ENCODE measurements at places on chromosomes 2 and 18.

- peak; percentile 32 for DNase-seq
Observed at GRCh38 chr18:1483385-1483784, 578.7 kb downstream of the ADCYAP1 start.

GRCh38 chr18:59783138-59783537, 85.9 kb upstream of the CCBE1 start:
- peak; percentile 59 for DNase-seq

DNA sequence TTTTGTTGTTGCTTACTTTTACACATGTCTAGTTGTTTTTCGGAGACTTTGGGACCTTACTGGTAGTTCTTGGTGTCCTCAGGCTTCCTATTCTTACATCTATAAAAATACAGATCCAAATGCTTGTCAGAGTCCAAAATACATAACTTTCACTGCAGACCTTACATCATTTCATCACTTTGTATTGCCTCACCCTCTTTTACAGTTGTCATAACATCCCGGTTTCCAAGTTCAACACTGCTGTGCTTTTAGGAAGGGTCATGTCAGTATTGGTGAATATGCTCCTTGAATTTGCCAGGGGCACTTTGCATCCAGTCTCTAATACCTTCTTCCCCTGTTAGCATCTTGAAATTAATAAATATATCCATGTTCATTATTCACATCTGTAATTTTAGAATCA, 518.2 kb upstream of the RAB12 start:
- no peak for DNase-seq

DNA sequence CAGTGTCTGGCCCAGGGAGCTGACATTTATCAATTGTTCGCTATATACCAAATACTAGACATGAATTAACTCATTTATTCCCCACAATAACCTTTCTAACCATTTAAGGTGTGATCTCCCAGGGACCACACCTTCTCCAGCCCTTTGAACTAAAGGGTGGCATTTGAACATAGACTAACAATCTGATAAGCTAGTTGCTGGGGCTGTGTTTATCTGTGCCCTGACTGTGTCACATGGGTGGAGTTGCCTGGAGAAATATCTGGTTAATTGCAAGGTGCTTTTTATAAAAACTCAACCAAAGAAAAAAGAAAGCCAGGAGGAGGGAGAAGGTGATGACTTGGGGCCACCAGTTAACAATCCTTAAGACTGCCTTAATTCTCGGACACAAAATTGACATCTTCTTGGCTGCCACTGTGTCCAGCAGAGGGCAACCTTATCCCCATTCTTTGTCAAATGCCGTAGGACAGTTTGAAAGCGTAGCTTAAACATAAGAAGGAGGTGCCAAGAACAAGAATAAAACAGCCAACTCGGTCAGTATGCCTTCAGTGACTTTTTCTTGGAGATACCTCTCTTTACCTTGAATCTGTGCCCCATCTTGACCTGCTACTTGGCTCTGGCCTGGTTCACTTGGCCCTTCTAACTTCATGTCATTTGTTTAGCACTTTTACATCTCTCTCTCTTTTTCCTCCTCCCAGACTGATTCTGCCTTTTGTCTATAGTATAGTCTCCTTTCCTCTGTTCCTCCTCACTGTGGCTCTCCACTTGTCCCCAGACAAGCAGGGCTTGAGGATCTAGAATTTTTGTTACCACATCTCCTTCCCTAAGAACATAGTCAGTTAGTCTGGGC, 183.4 kb downstream of the MYO3B start:
- DNase-seq, result peak; percentile 67

- peak; percentile 79 for DNase-seq
Observed at GRCh38 chr2:239991689-239992314, 33.3 kb downstream of the NDUFA10 start.

DNA sequence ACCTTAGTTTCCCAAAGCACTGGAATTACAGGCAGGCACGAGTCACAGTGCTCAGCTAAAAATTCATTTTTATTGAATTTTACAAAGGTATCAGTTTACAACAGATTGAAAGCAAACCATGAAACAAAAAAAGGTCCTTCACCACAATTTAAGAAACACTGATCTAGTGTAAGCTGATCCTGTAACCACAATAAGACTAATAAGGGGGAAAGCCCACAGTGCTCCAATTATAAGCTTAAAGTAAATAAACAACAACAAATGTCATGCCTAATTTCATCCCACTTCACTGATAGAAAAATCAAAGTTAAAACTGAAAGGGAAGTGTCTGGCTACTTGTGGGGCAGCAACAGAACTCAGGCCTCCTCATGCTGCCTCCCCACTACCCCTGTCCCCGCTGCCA, 49.2 kb downstream of the ICA1L start:
- DNase-seq, result no peak

GRCh38 chr2:236582968-236583367, 13.3 kb downstream of the ACKR3 start:
- no peak for DNase-seq

DNA sequence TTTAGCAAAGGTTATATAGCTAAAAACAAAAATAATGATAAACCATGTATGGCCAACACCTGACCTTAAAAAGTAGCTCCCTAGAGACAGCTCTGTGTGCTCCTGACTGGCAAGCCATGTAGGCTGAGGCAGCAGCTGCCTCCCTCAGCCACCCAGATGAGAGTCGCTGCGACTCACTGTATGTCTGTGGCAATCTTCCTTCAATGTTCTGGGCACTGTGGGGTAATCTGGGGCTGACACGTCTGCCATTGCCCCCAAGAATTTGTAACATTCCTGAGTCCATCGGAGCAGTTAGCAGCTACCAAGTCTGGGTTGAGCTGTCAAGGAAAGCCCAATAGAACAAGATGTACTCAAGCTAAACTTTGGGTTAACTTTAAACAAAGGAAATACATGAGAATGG, 106.4 kb upstream of the DAPL1 start:
- DNase-seq, result peak; percentile 46

DNA sequence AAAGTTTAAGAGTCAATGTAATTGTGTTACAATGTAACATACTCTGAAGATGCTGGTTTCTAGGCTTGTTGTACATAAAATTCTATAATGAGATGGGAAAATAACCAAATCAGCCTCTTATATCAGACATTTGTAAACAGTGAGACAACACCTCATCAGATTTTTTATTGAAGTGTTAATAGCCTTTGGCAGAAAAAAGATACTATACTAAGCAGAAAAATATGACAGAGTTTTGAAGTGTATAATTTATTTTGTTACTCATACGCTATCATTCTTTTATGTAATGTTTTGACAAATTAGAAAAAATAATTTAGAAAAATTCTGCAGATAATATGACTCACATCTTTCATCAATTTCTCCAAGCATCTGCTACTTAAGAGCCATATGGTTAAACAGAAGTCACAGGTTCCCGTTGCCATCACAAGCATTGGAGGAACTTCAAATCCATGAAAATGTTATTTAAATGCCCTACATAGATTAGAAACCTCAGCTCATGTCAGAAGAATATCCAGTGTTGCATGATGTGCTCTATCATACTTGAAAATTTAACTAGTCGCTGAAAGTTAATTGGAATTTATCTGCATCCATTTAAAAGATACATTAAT, 535.4 kb downstream of the LRP1B start:
- DNase-seq, result no peak

DNA sequence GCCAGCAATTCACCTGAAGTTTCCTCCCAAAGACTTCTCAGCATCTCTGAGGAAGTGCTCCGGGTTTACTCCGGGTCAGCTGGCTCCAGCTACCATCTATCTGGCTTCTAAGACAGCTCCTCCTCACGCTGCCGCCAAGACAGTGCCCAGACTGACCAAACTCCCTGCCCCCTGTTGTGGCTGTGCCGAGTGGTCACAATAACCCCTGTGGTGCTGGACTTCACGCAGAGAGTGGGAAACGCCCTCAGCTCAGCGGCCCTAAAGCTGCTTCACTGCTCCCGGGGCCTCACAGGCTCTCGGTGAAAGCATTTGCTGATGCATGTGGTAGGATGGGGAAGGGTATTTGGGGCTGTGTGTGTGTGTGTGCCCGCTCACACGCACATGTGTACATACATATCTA, 154.8 kb upstream of the ZNF236 start:
- DNase-seq, result no peak

DNA sequence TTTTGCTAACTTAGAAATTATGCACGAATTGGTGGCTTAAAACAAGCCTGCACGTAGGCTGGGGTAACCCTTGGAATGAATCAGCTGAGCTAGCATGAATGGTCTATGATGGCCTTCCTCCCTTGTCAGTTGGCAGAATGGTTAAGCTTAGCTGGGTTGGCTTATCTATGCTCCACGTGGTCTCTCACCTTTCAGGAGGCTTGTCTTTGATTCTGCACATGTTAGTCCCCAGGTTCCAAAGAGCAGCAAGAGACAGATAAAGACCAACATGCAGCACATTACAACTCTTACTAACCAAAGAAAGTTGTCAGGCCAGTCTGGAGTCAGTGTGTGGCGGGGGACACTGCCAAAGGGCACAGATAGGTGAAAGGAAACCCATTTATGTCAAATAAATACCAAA, 700.9 kb upstream of the SYT4 start:
- DNase-seq, result no peak

- no peak for DNase-seq
Observed at GRCh38 chr2:240932724-240933047, 26.6 kb downstream of the CROCC2 start.

- no peak for DNase-seq
Observed at GRCh38 chr2:229714080-229714735, at the start of gene DNER. Gene DNER, minus strand, starts transcription at chr2:229714555. Its CDS starts 132 bp downstream, at chr2:229714423.

DNA sequence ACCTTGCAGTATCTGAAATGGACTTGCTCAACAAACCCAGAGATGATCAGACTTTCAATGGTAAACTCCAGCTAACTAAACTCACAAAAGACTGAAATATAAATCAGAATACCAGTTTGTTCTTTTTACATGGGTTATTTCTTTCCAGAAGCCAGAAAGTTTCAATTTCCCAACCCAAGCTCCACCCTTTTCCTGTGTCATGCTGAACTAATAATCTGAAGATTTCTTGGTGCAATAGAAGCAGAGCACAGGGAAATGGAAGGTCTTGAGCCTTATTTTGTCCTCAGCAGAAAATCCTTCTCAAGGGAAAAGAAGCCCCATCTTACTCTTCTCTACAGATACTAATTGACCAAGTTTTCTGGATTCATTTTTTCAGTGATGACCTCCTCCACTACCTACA, 93.3 kb upstream of the PAPOLG start:
- no peak for DNase-seq

DNA sequence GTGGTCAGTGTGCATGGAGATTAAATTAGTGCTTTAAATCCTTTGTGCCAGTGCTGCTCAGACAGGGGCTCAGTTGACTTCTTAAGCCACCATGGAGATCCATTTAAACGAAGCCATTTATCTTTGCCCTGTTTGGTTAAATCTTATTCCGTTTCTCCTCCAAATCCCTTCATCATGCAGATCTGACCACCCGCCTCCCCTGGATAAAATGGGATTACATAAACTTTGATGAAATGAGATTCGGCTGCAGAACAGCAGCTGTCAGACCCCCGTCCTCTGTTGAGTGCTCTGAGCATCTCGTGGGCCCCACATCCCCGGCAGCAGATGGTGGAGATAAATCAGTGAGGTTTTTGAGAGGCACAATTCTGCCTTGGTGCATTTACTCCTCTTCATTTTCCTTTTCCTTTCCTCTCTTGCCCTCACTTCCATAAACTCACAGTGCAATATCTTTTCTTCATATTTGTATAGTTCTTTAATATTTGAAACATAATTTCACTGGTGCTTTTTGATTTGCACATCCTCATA, 84.4 kb upstream of the TWIST2 start:
- no peak for DNase-seq

All from cardiac muscle cell (in vitro differentiated cells and primary cell).